Erythroblast (primary cell): ENCODE measurements at places on chromosomes 5 and 9.

DNA sequence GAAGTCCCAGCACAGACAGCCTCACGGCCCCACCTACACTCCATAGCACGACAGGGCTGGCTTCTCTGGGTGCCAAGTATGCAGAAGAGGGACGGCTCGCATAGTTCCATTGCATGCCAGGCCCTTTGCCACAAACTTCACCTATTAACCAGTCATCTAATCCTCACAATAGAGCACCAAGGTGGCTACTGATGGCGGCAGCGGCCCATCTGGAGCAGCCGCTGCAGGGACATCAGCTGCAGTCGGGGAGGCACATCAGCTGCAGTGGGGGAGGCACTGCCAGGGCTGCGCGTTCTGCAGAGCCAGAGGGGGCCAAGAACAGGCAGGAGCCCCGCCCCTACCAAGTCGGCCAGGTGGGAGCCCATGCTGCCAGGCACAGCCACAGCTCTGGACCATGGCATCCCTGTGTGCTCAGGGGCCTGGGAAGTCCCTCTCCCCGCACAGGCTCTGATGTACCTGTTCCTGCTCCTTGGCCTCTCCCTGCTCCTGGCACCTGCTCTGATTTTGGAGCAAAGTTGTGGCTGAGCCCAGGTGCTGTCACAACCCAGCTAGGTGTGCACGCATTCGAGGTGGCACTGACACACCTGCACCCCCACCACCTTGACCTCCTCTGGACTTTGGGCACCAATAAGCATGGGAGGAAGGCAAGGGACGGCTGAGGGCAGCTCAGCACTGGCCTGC is 61.5 kb upstream of the SYNPO start:
- no peak for DNase-seq

GRCh38 chr5:41707853-41708603 is 162.2 kb downstream of the OXCT1 start:
- peak; percentile 3 for DNase-seq

- peak; percentile 77 for DNase-seq
Observed at GRCh38 chr5:43631182-43631910, 28.4 kb downstream of the NNT start.

DNA sequence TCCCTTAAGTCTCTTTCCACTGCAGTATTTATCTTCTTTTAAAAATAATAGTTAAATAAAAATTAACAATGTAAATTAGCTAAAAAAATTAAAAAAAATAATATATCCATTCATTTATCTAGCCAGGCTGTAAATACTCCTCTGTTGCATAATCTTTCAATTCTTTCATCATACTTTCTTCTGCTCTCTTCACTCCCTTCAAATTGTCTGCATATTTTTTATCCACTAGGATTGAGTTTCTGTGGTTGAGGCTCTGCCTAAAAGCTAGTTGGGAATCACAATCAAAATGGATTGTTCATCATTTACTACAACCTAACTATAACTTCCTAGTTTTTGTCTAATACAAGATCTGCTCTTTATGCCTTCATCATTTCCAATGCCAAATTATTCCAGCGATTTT is 182.2 kb downstream of the PDE4D start:
- no peak for DNase-seq

GRCh38 chr9:3528451-3528850 is 2.6 kb upstream of the RFX3 start:
- peak; percentile 87 for DNase-seq

DNA sequence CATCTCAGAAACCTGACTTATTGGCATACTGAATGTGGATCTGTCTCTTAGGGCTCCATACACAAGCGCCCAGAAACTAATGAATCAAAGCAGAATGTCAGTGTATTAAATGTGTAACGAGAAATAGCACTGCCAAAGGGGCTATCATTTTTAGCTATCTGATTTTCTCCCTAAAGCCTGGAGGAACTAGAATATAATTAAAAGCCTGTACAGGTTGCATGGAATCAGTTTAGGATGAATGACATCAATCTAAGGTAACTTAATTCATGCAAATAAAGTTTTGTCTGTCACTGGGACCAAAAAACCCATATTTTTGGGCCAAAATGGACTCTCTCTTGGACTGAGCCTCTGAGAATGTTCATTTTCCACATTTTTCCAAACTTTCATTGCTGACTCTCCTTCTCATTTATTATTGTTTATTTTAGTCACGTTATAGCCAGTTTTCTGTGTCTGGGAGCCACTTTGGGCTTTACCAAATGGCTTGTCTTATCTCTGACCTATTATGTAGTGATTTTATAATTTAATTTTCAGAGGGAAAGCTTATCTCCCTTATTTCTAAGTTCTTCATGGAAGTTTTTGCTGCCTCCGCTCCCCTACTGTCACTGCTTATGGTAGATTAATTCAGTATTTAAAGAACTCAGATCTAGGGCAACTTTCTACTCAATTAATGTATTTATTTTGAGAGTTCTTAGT is 47.0 kb downstream of the PRR16 start:
- no peak for DNase-seq

- peak; percentile 31 for DNase-seq
Observed at GRCh38 chr9:120715389-120715924, 1.2 kb upstream of the MEGF9 start.

- no peak for DNase-seq
Observed at GRCh38 chr5:91189480-91190313, 193.4 kb downstream of the ARRDC3 start.

DNA sequence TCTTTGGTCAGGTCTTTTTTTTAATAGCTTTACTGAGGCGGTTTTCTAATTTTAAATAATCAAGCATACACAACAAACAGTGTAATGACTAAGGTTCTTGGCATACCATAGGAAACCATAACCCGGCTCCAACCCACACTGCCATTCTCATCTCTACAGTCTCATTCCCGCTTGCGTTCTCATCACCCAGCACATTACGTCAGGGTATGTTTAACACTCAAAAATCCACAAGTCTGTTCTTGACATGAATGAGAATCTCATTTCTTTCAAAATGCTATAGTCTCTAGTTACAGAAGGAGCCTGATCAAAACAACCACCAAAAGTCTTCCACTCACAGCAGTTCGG is 505 bp downstream of the C5orf34 start:
- peak; percentile 76 for DNase-seq

DNA sequence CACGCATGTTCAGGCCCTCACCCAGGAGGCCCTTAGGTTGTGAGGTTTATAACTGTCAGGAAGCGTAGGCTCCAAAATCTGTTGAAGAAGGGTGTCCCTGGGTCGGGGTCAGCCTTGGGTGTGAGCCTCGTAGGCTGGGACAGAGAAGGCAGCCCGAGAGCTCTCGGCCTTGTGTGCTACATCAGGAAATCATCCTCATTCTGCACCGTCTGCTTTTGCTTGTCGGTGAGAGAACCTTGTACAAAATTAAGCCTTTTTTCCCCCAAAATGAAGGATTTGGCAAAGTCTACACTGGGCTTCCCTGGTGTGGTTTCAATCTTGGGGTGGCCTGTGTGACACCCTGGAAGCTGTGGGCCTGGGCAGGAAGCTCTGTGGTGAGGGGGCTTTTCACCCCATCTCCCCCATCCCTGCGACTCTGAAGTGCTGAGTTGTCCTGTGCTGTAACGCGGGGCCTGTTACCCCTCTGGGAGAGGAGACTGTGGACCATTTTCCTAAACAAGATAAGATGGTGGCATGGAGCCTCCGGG is 55.3 kb downstream of the AHRR start:
- no peak for DNase-seq

DNA sequence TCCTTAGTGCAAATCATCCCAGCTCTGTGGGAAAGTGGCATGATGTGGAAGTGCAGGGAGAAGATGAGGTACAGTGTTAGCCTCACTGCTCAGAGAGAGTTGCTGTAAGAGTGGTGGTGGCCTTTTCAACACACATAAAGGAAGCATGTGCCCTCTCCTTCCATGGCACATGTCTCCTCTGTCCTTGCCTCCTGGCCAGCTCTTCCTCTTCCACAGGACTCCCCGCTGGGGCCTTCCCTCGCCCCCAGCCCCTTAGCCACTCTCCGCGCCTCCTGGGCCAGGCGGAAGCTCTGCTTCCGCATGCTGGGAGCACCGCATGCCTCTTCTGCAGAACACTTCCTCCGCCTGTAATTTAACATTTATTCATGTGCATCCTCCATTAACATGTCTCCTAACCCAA is 4.8 kb upstream of the KCNMB1 start:
- DNase-seq = no peak

DNA sequence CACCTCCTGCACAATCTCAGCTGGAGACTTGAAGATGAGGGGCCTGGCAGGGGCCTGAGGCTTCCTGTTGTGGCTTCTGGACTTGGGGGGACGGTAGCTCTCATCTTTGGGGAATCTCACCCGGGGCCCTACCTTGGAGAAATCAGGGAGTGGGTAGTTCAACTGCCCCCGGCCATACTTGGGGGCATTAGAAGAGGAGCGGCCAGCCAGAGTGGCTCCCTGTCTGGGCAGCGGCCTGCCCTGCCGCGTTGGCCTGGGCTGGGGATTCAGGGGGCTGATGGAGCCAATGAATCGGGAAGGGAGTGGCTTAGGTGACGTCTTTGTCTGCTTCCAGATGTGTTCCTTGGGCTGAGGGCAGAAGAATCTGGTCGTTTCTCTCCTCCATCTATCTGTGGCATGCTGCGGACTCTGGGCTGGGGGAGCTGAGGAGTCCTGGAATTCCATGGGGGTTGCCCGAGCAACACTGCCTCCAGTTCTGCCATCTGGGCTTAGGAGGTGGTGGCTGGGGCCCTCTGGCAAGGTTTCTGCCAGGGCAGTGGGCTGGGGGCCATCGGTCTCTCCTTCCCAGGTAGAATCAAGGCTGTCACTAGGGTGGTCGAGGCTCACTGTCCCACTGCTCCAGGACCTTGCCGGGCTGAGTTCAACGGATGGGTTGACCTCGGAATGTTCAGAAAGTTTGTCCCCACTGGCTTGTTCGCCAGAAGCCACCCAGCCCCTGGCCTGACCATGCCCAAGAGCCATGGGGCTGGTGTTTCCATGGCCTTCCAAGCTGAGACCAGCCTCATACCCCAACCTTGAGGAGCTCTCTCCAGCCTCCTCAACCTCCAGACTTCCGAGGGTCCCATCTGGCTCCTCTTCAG is 11.0 kb downstream of the AKNA start:
- DNase-seq = no peak

DNA sequence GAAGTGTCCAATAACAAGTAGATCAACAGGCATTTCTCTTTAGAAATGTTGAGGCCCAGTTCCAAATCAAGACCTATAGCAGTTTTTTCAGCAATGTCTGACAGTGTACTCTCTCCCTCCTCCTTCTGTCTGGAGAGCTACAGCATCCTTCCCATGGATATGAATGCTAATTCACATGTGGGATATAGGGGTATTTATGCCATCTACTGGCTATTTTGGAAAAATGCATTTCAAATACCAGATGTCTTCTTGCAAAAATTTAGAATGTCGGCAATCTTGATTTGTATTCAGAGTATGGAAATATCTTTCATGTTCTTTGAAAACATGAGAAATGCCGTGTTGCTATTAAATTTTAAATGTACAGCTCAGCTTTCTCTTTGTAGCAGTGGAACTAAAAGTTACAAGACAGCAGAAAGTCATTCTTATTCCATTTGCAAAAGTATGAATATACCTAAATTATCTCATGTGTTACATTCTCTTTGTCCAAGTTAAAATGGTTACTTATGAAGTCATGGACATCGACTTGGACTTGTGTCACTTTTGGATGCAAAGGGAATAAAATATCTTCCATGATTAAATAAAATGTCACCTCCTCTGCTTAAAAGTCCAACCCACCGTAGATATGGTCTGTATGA is 647.8 kb downstream of the TAF11L14 start:
- peak; percentile 1 for DNase-seq

DNA sequence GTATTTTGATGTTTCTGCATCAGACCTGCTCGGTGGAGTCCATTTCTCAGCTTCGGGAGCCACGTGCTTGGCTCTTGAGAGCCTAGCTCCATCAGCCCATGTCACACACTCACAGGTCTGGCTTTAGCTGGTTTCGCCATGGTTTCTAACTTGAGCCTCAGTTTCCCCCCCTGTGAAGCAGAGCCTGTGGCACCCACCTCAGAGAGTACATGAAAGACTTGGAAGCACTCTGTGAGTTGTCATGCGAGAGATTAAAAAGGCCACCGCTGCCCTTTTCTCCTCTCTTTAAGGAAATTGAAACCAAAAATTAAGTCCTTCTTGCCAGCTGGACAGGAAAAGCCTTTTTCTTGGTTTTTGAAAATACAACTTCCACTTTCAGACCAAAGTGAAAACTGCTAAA is 8.8 kb downstream of the TENT4A start:
- DNase-seq = no peak

- no peak for DNase-seq
Observed at GRCh38 chr9:137604345-137605086, 970 bp upstream of the ARRDC1 start.

DNA sequence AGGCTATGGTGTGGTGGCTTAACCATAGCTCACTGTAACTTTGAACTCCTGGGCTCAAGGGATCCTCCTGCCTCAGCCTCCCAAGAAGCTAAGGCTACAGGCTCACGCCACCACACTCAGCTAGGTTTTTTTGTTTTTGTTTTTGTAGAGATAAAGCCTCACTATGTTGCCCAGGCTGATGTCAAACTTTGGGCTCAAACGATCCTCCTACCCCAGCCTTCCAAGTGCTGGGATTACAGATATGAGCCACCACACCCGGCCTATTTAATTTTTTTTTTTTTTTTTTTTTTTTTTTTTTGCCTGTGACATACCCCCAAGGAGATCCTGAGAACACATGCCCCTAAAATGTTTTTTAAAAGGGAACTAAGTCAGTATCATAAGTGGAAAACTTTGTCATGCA is 10.4 kb downstream of the FUBP3 start:
- peak; percentile 49 for DNase-seq

DNA sequence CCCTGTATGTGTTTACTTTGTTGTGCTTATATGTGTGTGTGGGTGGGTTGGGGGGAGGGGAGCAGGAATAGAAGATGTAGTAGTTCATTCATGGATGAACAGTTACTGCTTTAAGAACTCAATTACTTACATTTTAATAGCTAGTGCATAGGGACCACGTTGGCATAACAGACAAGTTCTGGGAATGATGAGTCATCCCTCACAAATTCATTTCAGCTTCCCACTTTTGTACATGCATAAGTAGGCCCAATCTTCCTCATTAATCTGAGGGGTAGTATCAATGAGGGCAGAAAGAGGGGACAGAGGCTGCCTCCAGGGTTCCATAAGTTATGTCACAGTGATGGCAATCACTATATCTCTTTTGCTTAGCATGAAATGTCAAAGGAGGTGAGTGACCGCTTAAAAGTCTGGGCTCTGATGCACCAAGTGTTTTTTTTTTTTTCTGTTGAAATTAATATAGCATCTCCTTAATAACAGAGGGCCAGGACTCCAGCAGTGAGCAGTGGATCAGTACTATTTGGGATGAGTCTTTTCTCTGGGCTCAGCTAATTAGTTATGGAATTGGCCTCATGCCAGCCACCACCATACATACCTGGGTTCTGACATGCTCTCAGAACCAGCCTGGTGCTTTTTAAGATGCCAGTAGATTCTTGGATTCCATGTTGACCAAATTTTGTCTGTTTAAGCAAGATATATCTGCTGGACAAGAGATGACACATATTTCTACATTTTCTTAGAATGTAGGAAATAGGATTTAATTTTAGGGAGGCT is 37.1 kb downstream of the PRDM6 start:
- DNase-seq = no peak

GRCh38 chr5:158573829-158574228 is 525.9 kb downstream of the EBF1 start:
- DNase-seq = no peak
